ENCODE measurements at places on chromosomes 11 and 22.

DNA sequence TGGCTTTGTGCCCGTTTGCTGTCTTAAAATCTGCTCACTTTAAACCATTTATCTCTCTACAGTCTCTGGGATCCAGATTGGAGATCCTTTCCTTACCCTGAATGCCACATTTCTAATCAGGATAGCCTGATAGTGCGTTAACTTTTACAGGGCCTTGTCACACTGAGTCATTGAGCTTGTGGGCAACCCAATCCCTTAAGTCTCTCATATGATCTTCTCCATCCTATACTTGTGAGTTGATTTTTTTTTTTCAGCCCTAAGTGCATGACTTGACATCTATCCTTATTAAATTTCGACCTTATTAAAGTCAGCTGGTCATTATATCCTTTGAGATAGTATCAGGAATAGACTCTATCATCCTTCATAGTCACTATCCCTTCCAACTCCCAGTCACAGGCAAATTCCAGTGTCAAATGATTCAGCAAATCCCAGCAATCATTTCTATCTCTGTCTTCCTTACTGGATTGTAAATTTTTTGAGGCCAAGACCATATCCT lies 57.7 kb downstream of the TEAD1 start:
- DNase-seq = peak; percentile 85

DNA sequence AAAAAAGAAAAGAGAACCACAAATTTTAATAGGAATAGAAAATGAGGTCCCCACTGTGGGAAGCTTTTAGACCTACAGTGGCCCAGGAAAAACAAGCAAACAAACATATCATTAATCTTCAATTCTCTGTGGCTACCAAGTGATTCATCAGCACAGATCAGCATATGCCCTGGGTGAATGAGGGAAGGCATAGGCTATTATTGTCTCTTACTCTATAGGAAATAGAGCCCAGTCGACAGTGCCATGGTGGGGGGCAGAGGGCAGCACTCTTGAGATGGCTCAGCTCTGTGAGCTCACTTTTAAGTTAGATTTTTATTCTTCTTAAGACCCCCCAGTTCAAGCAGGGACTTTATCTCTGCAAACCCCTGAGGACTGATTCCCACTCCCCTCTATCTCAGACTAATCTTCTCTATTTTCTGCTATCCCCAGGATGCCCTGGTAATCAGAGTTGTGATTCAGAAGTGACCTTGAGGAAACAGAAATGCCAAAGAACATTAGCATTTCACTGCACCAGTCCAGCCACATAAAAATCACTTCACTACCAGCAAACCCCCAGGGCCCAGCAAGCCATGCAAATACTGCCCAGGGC lies 9.5 kb upstream of the FEZ1 start:
- DNase-seq = peak; percentile 58

DNA sequence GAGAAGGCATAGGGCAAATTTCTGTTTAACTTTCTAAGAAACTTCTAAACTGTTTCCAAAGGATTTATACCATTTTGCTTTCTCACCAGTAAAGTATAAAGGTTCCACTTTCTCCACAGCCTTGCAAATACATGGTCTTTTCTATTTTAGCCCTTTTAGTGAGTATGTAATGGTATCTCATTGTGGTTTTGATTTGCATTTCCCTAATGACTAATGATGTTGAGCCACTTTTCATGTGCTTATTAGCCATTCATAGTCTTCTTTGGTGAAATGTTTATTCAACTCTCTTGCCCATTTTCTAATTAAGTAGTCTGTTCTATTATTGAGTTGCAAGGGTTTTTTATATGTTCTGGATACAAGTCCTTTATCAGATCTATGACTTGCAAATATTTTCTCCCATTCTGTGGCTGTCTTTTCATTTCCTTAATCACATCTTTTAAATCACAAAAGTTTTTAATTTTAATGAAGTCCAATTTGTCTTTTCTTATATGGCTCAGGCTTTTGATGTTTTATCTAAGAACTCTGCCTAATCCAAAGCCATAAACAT lies 83.8 kb upstream of the KCNQ1OT1 start:
- DNase-seq = no peak

DNA sequence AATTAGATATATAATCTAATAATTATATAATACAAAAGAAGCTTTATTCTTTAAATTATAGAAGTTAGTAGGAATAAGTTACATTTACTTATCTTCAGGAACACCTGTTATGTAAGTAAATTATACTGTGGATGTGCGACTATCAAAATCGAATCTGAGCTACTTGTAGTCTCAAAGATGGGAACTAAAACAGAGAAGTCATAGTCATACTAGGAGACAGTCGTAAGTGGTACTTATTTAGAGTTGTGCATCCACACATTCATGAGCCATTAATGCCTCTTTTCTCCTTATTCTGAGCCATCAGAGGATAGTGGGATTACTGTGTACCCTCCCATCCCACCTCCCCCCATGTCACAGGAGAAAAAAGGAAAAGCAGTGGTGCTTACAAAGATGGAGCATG lies 114.4 kb downstream of the CADM1 start:
- no peak for DNase-seq

GRCh38 chr22:20549232-20549841 lies 41.9 kb downstream of the MED15 start:
- no peak for DNase-seq

DNA sequence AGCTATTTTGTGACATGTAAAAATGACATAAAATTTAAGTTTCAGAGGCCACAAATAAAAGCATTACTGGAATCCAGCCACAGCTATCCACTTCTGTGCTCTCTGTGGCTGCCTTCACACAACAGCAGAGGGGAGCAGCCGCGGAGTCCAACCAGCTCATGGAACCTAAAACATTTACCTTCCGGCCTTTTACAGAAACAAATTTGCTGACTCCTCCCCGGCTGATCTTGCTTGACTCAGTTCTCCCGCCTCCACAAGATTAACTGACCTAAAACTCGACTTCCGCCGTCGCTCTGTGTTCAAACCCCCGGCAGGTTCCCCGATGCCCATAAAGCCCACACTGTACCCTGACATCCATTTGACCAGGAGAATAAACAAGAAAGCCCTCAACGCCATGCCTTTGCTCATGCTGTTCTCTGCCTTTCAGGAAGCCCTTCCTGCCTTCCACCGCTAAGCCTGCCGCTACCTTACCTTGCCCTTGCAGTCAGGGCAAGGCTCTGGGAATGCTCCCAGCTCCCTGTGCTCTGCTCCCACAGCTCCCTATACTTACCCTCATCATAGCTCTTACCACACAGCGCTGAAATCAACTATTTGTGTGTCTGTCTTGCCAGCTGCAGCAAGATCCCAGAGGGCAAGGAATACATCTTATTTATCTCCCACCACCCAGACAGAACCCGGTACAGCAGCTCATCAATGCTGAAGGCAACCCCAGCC lies 35.4 kb downstream of the MICAL3 start:
- DNase-seq = peak; percentile 88

GRCh38 chr11:86115542-86116385 lies 46.9 kb upstream of the PICALM start:
- peak; percentile 69 for DNase-seq

- DNase-seq = peak; percentile 90
These were observed 20.0 kb downstream of the POLR3H start for GRCh38 chr22:41524251-41524661.

GRCh38 chr11:68658661-68659060 lies 25.7 kb upstream of the GAL start:
- DNase-seq = peak; percentile 88

GRCh38 chr11:76083563-76084451 lies 122.5 kb downstream of the WNT11 start:
- DNase-seq = no peak

- DNase-seq = no peak
These were observed 1251.2 kb downstream of the BRD1 start for GRCh38 chr22:48576333-48577013.

DNA sequence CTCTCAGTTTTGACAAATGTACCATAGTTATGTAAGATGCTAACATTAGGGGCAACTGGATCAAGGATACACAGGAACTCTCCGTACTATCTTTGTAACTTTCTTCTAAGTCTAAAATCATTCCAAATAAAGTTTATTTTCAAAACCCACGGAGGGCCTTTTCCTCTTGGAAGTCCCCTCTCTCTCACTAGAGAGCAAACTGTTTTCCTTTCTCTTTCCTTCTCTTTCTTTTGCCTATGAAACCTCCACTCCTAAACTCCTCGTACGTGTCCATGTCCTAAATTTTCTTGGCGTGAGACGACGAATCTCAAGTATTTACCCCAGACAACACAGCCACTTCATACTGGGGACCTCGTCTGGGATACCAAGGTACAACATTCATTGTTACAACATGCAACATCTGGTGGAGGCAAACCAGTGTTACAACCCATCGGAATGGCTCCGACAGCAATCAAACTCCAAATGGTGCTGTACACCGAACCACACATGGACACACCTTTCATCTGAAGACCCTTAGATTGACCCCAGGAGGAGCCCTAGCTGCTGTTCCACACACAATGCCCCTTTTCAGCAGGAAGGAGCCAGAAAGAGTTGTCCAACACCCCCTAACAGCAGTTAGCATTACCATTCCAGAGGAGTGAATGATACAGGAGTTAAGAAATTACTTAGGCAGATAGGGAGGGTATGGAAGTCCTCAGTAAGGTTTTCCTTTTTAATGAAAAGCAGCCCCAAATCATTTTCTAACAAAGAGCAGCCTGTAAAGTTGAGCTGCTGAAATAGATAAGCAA lies 108.1 kb downstream of the SGSM3 start:
- no peak for DNase-seq

- DNase-seq = peak; percentile 98
These were observed 6.9 kb upstream of the POLDIP3 start for GRCh38 chr22:42621505-42622002.

DNA sequence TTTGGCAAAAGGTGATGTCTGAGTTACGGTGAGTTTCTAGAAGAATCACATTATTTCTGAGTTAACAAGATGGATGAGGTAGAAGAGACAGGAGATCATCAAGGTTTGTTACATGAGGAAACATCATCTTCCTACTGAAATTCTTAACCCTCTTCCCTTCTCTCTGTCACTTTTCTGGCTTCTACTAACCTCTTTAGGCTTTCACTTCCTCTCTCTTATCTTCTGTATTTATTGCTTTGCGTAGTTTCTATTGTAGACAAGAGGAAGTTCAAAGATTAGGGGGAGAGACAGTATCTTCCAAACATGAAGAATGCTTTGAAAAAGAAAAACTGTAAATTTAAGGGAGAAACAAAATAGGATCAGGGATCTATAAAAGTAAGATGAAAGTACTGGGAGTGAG lies 75.4 kb downstream of the TRPC6 start:
- DNase-seq = no peak

DNA sequence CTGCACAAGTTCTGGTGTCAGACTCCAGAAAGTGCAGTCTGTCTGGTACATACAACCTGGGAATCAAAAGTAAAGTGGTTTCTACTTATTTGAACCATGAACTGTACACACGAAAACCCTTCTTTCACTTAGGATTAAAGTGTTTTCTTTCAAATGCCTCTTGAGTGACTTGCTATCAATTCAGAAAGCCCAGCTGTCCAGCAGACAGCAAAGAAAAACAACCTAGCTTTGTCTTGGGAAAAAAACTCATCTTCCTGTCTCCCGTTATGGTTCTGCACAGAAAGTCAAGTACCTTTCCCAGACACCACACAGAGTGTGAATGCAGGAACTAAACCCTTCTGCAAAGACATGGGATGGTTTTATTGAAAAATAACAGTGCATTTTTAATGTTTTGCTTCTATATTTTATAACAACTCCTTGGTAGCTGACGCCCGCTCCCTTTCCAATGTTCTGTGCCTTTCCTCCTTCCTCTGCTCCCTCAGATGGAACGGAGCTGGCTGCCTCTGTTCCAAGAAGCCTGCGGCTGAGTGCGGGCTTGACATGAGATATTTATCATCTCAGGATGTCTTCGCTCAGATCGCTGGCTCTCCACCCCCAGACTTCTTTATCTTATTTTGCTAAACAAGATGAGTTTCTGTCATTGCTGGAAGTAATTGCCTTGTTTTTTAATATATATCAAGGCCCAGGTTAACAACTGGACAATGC lies 322.3 kb upstream of the B3GAT1 start:
- DNase-seq = no peak

DNA sequence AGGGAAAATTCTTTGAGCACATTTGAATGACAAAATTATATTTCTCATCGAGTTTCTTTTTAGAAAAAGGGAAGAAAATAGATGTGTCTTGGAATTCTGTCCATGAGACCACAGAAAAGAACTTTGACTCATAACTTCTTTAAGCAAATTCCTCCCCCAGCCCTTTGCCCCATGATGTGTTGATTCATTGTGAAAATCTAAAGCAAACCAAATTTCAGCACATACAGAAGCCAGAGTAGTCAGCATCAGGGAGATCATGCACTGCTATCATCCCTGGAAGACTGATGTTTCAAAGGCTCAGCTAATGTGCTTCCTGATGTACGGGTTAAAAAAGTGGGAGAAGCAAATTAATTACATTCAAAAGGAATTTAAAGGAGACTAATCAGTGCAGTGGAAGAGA lies 159.7 kb downstream of the FAT3 start:
- DNase-seq = peak; percentile 36

DNA sequence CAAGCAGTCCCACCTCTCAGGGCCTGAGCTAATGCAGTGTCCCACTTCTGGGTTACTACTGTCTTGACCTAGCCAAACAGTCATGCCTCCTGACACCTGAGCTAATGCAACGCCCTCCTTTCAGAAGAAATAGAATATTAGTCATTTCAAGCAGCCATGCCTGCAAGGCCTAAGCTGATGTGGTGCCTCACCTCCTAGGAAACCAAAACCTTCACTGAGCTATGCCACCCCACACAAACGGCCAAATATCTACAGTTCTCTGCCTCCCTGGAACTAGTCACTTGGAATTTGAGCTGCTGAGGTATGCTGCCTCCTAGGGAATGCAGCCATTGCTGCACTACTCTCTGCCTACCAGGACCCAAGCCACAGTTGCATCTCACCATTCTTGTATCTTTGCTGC lies 8.3 kb upstream of the MS4A6E start:
- DNase-seq = no peak

Measured in osteoblast (primary cell).